Stimulated activated CD8-positive, alpha-beta memory T cell treated with anti-CD3 and anti-CD28 coated beads, Interleukin-7, amount 100 ng/mL, for 1 hour (primary cell): ENCODE measurements at places on chromosomes 3 and 15.

GRCh38 chr15:65339920-65340319 is 35.4 kb downstream of the RNU5B-1 start:
- DNase-seq: no peak

GRCh38 chr3:31543375-31543774 is 10.7 kb downstream of the STT3B start:
- DNase-seq: no peak

DNA sequence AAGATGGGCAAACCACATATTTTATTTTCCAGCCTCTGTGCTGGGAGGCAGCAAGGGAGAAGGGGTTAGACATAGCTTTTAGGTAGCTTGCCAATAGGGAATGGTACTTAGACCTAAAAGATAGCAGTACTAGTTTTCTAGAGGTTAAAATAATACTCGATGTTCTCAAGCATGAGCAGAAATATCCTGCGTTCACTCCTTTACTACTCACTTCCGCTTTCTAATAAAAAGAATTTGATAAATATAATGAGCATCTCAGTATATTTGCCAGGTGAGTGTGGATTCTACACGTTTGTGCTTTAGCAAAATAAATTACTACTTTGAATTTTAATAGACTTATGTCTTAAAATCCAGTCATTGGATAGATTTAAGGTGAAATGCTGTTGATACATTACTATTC is 39.4 kb upstream of the CD47 start:
- no peak for DNase-seq

DNA sequence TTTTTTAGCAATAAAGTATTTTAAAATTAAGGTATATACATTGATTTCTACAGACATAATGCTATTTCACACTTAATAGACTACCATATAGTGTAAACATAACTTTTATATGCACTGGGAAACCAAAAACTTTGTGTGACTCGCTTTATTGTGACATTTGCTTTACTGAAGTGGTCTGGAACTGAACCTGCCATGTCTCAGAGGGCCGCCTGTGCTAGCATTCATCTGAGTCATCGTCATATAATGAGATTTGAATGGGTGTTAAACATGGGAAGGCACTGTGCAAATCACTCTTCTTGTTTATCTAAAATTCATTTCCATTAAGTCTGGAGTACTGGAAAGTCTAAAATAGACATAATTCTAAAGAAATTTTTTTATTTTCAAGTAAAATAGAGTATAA is 12.9 kb downstream of the EIF2AK4 start:
- DNase-seq: no peak

DNA sequence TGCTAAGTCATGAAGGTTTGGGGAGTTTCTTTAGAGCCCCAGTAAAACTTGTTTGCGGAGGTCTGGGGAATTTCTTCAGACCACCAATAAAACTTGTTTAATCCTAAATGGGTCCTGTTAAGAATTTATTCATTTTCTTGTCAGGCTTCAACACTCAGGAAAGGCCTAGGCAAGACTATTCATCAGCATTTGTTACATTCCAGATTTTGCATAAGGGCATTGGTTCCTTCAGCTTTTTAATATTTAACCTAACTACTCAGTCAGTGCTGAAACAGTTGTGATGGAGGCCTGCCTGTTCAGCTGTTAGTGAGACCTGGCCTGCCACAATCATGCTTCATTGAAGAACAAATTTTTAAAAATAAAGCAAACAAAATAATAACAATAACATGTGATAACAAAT is 954.2 kb upstream of the SEMA6D start:
- no peak for DNase-seq

DNA sequence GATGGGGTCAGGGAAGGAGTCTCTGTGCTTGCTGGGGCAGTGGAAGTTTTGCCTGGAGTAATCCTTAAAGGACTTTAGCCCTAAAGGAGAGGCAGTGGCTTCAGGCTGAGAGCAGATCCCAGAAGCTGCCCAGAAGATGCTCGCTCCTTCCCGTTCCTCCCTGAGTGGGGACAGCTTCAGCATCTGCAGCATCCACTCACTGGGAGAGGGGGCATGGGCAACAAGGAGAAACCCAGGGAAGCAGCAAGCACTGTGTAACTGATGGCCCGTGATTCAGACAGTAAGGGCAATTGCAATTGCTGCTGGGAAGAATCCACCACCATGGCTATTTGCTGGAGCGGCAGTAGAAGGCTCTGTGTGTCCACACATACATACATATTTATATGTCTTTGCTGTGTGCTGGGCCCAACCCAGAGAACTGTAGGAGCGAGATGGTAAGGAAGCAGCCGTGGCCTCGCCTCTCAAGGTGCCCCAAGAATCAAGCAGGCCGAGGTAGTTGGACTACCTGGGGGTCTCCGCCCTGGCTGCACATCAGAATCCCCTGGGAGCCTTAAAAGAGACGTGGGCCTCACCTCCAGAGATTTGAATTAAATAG is 5.8 kb upstream of the PAQR5 start:
- DNase-seq: no peak
